A549 treated with dexamethasone at 1 μM for 4 hours (cell line): ENCODE measurements at places on chromosomes 7 and 10. TPM values are rescaled to one million over a fixed set of nuclear protein-coding genes. Genes with fewer than 3 reads are reported as not detected.

UCMA gene
- not detected in 5 replicates for total RNA-seq

SPAM1 gene
- total RNA-seq, result not detected in 5 replicates

HTR7 gene
- 0.14 to 0.39 TPM (median 0.18 TPM) in 5 replicates for total RNA-seq

DDC gene
- 0.67 to 1.3 TPM (median 0.91 TPM) in 5 replicates for total RNA-seq

EPO gene
- 0.06 TPM in 1 of 5 replicates, not detected in the others for total RNA-seq

EPHA1 gene
- 0.13 to 0.14 TPM in 2 of 5 replicates, not detected in the others for total RNA-seq

ARMS2 gene
- 0.11 TPM in 1 of 5 replicates, not detected in the others for total RNA-seq

CREB5 gene
- total RNA-seq, result 3.5 to 5.9 TPM (median 4.4 TPM) in 5 replicates

SSC4D gene
- 0.97 to 1.5 TPM (median 1.3 TPM) in 5 replicates for total RNA-seq

ATOH7 gene
- total RNA-seq, result 0.09 to 0.33 TPM (median 0.21 TPM) in 5 replicates

GRID1 gene
- total RNA-seq, result 0.18 to 0.26 TPM (median 0.25 TPM) in 5 replicates

RAPGEF5 gene
- 0.14 to 0.29 TPM (median 0.17 TPM) in 5 replicates for total RNA-seq

GNG11 gene
- 30.2 to 35.2 TPM (median 32.2 TPM) in 5 replicates for total RNA-seq

MSRB2 gene
- 11.0 to 12.5 TPM (median 11.5 TPM) in 5 replicates for total RNA-seq

ZNF37A gene
- total RNA-seq, result 3.9 to 6.6 TPM (median 6.5 TPM) in 5 replicates

MGMT gene
- 6.1 to 7.2 TPM (median 6.5 TPM) in 5 replicates for total RNA-seq

SLC26A3 gene
- total RNA-seq, result 0.07 TPM in 1 of 5 replicates, not detected in the others

SEC23IP gene
- total RNA-seq, result 54.3 to 71.4 TPM (median 67.0 TPM) in 5 replicates

SH2D4B gene
- total RNA-seq, result 0.05 to 0.19 TPM (median 0.07 TPM) in 5 replicates

RBP3 gene
- total RNA-seq, result not detected in 5 replicates

ZNF365 gene
- total RNA-seq, result 0.68 to 1.1 TPM (median 0.93 TPM) in 5 replicates

PPP1R9A gene
- total RNA-seq, result 2.4 to 4.9 TPM (median 4.2 TPM) in 5 replicates

CALML5 gene
- not detected in 5 replicates for total RNA-seq

OGDHL gene
- total RNA-seq, result 0.41 to 0.60 TPM (median 0.50 TPM) in 5 replicates

EVX1 gene
- 0.07 to 0.19 TPM (median 0.13 TPM) in 5 replicates for total RNA-seq

GPNMB gene
- 2.8 to 4.6 TPM (median 3.4 TPM) in 5 replicates for total RNA-seq

ACTL6B gene
- total RNA-seq, result not detected in 5 replicates

MACC1 gene
- total RNA-seq, result not detected in 5 replicates

SORBS1 gene
- 0.38 to 0.84 TPM (median 0.66 TPM) in 5 replicates for total RNA-seq

LIPJ gene
- not detected in 5 replicates for total RNA-seq

AKR1C8 gene
- total RNA-seq, result 0.07 to 0.14 TPM (median 0.08 TPM) in 5 replicates

PHYHIPL gene
- total RNA-seq, result 0.32 to 0.59 TPM (median 0.42 TPM) in 5 replicates

CCDC3 gene
- total RNA-seq, result 0.71 to 1.4 TPM (median 1.1 TPM) in 5 replicates

SLC26A5 gene
- not detected in 5 replicates for total RNA-seq

ZNRF2 gene
- 3.9 to 5.8 TPM (median 5.0 TPM) in 5 replicates for total RNA-seq

ACSL5 gene
- 0.27 to 0.71 TPM (median 0.30 TPM) in 5 replicates for total RNA-seq

HNRNPF gene
- 278 to 368 TPM (median 360 TPM) in 5 replicates for total RNA-seq

AASS gene
- 0.05 to 0.12 TPM (median 0.06 TPM) in 5 replicates for total RNA-seq

COBL gene
- 3.2 to 4.5 TPM (median 4.2 TPM) in 5 replicates for total RNA-seq

LEP gene
- total RNA-seq, result not detected in 5 replicates
